ENCODE measurements at places on chromosomes 2 and 18.

DNA sequence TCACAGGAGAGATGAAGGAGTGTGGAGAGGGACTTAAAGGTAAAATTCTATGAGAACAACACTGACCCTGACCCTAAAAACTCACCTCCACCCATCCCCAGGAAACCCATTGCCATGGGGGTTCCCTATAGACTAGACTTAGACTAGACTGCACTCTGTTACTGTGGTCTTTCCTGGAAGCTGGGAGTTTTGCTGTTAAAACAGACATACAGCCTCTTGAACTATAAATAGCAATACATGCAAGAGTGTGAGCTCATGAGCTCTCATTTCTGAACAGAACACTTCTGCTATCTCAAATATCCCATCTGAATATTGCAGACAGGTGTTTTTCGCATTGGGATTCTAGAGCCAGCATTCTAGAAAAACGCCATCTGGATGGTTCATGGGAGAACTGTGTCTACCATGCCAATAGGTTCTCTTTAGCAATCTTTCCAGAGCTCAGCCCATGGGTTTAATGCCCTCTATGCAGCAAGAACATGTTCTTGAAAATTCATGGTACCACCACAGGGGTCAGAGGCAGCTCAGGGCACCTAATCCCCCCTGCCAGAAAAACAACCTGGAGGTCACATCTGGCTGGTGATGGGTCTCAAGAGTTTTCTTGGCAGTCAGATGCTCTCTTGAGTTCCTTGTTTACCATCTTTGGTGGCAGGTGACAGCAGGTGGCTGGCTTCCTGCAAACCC is 51.9 kb downstream of the SLC14A2 start:
- DNase-seq: no peak

DNA sequence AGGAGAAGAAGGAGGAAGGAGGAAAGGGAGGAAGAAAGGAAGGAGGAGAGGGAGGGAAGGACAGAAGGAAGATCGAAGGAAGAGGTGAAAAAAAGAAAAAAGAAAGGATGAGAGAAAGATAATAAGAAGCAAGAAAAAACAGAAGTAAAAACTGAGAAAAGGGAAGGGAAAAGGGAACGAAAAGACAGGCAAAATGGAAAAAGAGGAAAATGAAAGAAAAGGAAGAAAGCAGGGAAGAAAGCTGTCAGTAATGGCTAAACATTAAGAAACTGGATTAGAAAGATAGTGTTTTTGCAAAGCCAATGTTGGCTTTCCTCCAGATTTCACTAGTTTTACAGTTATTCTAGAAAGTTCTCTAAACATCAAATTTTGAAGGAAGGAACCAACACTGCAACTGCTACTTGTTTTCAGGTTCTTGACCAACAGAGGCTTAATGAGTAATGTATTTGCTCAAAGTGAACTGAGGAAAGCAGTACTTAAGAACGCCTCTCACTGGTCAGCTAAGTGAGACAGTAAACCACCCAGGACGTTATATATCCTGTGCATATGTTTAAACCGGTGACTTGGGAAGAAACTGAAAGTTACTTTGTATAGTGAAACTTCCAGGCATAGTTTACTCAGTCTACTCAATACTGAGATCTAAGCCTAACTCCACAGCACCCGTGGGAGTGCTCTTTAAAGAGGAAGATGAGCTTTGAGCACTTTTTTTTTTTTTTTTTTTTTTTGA is 286.2 kb upstream of the TRIB2 start:
- DNase-seq: no peak

DNA sequence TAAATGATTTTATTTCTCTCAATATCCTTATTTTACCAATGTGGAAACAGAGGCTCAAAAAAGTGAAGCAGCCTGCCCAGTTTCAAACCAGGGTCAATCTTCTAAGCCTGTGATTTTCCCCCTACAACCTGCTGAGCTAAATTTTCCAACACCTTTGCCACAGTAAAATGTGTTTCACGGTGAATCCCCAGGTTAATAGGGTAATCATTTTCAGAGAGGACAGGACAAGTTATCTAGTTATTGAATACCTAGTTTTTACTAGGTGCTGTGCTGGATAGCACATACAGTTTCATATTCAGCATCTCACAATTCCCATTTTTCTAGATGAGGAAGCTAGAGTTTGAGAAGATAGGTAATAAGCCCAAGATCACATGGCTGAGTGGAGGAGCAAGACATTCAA is 236.6 kb downstream of the PTH2R start:
- no peak for DNase-seq

- no peak for DNase-seq
Measured at GRCh38 chr2:16257322-16258028, 317.1 kb downstream of the MYCN start.

- no peak for DNase-seq
Measured at GRCh38 chr2:198042189-198042588, 237.8 kb downstream of the PLCL1 start.

GRCh38 chr2:189527812-189528592 is 52.6 kb downstream of the SLC40A1 start:
- no peak for DNase-seq

DNA sequence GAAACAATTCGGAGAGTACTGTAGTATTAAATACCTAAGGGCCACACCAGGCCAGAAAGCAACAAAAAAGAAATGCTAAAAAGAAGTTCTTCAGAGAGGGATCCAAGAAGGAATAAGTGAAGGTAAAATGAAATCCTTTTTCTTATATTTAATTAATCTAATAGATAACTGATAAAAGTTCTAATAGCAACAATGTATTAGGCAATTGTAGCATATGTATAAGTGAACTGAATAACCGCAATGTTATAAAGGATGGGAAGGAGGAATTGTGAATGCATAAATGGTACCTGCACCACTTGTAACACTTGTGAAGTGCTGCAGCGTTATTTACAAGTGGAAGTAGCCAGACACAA is 21.8 kb downstream of the TMSB10 start:
- no peak for DNase-seq

GRCh38 chr2:159399716-159400415 is 113.4 kb upstream of the WDSUB1 start:
- DNase-seq: no peak

DNA sequence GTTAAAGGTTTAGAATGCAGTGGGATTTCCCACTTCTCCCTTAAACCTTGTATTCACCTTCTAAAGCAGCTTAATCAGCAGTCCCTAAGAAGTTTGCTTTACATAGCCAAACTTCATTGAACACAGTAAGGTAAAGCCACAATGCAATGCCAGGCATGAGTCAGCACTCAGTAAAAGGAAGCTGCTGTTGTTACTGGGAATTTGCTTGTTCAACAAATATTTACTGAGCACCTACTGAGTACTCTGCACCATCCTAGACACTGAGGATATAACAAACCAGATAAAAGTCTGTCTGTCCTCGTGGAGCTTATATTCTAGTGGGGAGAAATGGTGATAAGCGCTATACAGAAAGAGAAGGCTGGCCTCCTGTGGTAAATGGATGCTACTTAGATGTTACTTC is 162.7 kb downstream of the PKP4 start:
- DNase-seq: peak; percentile 37

GRCh38 chr2:10048501-10049171 is 5.3 kb downstream of the KLF11 start:
- DNase-seq: peak; percentile 51

DNA sequence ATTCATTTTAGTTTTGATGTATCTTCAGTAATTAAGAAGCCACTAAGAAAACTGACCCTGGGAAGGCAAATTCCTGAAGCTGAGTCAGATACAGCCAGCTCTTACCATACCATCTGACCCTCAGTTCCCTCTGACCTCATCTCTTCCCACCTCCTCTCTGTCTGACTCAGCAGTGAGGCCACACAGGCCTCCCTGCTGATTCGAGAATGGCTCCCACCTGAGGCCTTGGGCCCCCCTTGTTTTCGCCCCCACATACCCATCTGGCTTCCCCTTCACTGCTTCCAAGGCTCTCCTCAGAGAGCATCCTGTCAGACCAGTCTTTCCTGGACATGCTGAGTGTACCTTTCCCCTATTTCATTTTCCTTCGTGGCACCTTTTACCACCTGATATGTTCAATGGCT is 71.0 kb upstream of the CYP1B1 start:
- peak; percentile 96 for DNase-seq

GRCh38 chr18:56096861-56097260 is 508.9 kb upstream of the TCF4 start:
- DNase-seq: no peak

DNA sequence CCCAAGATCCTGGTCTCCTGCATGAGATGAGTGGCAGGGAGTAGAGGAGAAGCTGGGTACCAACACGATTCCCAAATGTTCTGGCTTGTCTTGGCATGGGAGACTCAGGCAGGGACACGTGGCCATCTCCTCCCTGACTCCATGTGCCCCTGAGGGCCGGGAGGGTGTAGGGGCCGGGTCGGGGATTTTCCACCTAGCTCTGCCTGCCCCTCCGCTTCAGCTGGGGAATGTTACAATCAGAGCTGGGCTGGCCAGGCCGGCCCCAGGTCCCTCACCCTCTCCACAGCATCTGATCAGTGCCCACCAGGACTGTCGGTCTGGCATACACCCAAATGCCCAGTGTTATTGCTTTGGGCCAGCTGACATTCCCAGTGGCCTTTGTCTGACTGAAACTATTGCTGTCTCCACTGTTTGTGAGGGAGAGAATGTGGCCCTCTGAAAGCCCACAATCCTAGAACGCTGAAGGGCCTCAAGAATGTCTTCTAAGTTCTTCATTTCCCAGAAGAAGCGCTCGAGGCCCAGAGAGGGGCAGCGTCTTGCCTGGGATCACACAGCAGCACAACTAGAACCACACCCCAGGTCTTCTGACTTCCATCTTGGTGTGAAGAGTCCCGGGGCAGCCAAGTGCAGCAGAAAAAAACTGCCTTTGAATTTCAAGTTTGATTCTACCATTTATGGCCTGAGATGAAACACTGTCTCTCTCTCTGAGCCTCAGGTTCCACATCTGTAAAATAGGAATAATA is 23.2 kb downstream of the KCNK3 start:
- DNase-seq: no peak

GRCh38 chr2:208319391-208319790 is 53.3 kb downstream of the PIKFYVE start:
- DNase-seq: no peak

GRCh38 chr2:238720232-238720672 is 127.6 kb upstream of the TWIST2 start:
- DNase-seq: peak; percentile 46

DNA sequence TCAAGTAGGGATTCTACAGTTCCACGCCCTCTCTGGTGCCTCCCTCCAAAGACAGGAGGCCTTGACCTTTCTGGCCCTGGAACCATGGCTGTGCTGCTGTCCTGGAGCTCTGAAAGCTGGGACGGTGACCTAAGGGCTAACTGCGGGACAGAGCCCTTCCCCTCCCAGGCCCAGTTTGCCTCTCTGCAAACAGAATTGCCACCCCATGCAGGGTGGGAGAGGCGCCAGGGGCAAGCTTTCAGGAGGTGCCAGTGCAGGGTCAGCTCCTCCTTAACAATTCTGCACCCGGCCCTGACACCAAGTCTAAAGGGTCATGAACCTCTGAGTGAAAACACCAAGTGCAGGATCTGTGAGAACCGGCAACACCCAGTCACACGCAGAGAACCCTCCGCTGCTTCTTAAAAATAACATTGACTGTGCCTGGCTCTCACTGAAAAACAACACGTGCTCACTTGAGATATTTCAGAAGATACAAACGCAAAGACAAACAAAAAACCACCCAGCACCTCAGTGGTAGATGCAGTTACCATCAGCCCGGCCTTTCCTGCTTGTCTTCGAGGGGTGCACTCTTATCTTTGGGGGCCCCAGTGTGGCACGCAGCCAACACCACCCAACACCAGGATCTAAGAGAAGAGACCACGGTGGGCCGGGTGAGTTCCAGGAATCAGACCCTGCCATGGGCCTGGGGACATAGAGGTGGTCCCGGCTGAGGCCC is 1.1 kb upstream of the SNED1 start:
- no peak for DNase-seq

DNA sequence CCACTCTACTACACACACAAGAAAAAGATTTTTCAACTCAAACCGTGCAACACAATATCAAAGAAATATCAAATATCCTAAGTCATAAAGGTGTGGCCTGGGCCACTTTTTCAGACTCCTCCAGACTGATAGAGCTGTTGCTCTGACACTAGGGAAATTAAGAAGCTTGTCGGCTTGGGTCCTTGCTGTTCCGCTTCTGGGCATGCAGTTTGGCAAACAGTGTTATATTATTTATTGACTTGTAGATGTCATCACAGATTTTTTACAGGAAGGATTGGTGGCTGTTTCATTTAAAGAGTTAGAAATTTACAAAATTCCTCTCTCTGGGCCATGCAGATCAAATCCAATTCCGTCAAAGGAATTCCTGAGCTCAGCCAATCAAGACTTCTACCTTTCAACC is 98.3 kb upstream of the MSH2 start:
- no peak for DNase-seq

- DNase-seq: no peak
Measured at GRCh38 chr2:217804791-217805667, 197.8 kb downstream of the TNS1 start.

DNA sequence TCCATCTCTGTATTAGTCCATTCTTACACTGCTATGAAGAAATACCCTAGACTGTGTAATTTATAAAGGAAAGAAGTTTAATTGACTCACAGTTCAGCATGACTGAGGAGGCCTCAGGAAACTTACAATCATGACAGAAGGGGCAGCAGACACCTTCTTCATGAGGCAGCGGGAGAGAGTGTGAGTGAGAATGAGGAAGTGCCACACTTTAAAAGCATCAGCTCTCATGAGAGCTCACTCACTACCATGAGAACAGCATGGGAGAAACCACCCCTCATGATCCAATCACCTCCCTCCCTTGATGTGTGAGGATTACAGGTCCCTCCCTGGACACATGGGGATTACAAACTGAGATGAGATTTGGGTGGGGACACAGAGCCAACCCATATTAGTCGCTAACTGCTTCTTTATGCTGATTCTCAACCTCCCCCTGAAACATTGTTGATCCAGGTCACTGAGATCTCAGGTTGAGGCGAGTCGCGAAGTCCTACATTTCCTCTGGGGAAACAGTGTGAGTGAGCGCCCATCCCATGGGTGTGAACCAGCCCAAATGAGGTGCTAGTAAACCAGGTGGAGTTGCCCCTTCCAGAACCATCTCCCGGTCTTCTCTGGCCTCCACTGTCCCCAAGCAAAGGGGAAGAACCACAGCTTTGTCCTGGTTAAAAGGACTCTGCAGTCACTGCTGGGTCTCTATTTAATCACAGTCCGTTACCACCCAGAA is 123.8 kb downstream of the CAPN13 start:
- DNase-seq: no peak

GRCh38 chr2:46548103-46548486 is 68.7 kb downstream of the TMEM247 start:
- DNase-seq: no peak

DNA sequence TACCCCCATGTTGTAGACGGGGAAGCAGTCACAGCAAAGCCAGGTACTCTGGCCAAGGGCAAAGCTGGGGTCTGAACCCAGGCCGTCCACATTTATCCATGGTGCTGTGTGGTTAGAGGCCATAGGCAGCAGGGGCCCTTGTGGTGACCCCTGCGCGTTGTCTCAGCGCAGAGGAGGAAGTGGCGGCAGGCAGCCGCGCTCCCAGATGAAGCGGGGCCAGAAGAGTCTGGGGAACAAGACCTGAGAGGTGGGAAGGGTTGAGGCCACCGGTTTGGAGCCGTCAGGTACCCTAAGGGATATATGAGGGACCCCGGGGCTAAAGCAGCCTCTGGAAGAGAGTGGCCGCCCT is 770 bp downstream of the ZNF396 start:
- no peak for DNase-seq

Data from fibroblast of skin of right biceps (primary cell).